ENCODE measurements at places on chromosomes 5 and 9.

GRCh38 chr9:17907779-17908508 is 329.1 kb downstream of the SH3GL2 start:
- DNase-seq: no peak

- no peak for DNase-seq
Measured at GRCh38 chr9:113164536-113165300, 13.9 kb downstream of the SLC31A2 start.

GRCh38 chr9:98708933-98709911 is at the start of gene GABBR2:
TSS of gene GABBR2 (minus strand) at chr9:98708935. CDS start at chr9:98708737, 198 bp downstream.
- no peak for DNase-seq

GRCh38 chr5:106241409-106241808 is 1429.3 kb downstream of the EFNA5 start:
- DNase-seq: no peak

DNA sequence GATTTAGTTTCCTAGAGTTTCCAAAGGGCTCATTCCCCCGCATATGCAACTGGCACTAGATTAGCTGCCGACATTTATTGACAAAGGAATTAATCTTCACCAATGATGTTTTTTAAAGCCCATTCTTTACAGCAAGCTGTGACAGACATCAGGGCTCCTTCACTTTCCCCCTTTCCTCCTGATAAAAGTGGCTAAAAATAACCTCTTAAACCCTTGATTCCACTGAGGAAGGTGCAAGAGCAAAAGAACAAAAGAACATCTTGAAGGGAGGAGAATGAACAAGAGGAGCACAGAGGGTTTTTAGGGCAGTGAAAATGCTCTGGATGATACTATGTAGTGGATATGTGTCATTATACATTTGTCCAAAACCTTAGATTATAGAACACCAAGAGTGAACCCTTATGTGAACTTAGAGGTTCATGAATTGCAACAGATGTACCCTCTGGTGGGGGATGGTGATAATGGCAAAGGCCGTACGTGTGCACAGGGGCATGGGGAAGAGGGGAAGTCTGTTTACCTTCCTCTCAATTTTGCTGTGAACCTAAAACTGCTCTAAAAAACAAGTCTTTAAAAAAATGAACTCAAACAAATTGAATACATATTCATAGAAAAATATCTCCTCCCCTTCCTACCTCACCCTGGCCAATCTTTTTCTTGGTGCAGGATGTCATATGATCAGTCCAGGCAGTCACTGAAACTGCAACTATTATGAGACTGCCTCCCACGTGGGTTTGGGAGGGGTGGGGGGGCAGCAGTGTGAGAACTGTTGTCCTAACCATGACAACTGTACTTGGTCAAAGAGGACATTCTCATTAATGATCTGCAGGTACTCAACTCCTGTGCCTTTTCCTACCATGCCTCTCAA is 83.0 kb downstream of the MARCHF3 start:
- DNase-seq: no peak

Measured in NCI-H1048 (cell line).